Osteocyte (in vitro differentiated cells): ENCODE measurements at places on chromosomes 3 and 15. TPM values are rescaled to one million over a fixed set of nuclear protein-coding genes. Genes with fewer than 3 reads are reported as not detected.

CKMT1A gene
- not detected in 2 replicates for total RNA-seq

ZIC1 gene
- 89.9 and 96.9 TPM in 2 replicates for total RNA-seq

CHP1 gene
- total RNA-seq, result 87.1 and 87.7 TPM in 2 replicates

TIMP4 gene
- 5.0 and 5.4 TPM in 2 replicates for total RNA-seq

SQOR gene
- total RNA-seq, result 21.6 and 22.6 TPM in 2 replicates

PLSCR4 gene
- 43.4 and 44.3 TPM in 2 replicates for total RNA-seq

NEK10 gene
- 6.8 and 10.1 TPM in 2 replicates for total RNA-seq

NDN gene
- total RNA-seq, result 27.8 and 29.7 TPM in 2 replicates

PAQR5 gene
- total RNA-seq, result 1.5 and 2.0 TPM in 2 replicates

GP5 gene
- 0.10 TPM in 1 of 2 replicates, not detected in the other for total RNA-seq

SAMD7 gene
- total RNA-seq, result not detected in 2 replicates
